Activated T-cell treated with anti-CD3 and anti-CD28 coated beads, Interleukin-2, amount 50 U/mL, for 24 hours (primary cell): ENCODE measurements at places on chromosomes 6 and 20.
A peak's percentile ranks its signal among the peaks of the same experiment; 100 is the strongest.

GRCh38 chr6:163164175-163164900, 250.2 kb upstream of the QKI start:
- H3K27me3 ChIP-seq, result peaks cover 13% of the 10 kb centered on the region
- no peak for DNase-seq
- no peak overlapping the region for H3K27ac ChIP-seq
- no peaks in the 10 kb centered on the region for H3K4me1 ChIP-seq
- no peak overlapping the region for H3K4me3 ChIP-seq

DNA sequence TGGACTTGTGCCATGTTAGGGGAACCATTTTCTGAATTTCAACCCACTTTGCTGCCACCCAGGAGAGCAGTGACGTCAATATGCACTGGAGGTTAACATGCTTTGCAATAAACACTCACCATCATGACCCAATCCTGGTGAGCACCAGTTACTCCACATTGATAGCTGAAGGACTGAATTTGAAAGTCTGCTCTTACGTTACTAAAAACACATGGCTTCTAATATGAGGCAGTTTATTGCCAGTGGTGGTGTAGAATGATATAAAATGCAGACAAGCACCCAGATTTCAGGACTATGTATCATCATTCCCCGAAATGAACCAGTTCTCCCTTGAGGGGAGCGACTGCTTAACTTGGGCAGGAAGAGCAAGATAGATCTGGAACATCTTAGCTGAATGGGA, 23.8 kb downstream of the RFPL4B start:
- H3K36me3 ChIP-seq, result no peaks in the 10 kb centered on the region
- no peak for DNase-seq
- H3K4me3 ChIP-seq, result no peak overlapping the region
- H3K27me3 ChIP-seq, result peaks cover 18% of the 10 kb centered on the region

DNA sequence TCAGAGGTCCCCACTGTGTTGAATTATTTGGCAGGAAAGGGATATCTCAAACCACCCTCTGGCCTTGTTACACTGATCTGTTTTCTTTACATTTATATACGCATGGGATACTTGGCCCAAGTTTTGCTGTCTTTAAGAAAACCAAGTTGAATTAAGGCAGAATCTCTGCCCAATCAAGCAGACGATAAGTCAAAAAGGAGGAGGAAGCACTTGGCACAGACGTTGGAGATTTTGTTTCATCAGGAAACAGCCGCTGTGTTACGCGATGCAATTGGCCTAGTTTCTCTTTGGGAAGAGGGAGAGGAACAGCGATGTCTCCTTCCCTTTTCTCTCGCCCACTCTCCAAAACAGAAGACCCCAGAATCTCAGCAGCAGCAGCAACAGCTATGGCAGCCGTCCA, 20.2 kb upstream of the NAA20 start:
- no peak overlapping the region for H3K4me3 ChIP-seq
- H3K27ac ChIP-seq, result no peak overlapping the region
- H3K27me3 ChIP-seq, result peaks cover 35% of the 10 kb centered on the region
- no peaks in the 10 kb centered on the region for H3K36me3 ChIP-seq
- no peaks in the 10 kb centered on the region for H3K4me1 ChIP-seq

DNA sequence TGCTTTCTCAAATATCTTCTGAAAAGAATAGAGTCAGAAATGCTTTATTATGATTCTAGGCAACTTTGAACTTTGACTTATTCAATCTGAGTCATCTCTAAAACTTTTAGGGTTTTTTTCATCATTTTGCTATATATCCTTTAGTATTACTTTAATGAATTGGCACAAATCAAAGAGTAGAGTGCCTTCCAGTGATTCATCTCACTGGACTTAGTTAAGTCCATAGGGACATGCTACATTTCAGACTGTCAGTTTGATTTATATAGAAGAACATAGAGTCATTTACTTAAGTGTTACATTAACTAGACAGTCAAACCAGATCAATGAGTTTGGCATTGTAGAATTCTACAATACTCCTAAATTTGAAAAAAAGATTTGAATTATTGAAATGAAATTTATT, 1235.7 kb upstream of the MAP3K7 start:
- H3K4me1 ChIP-seq, result no peaks in the 10 kb centered on the region
- DNase-seq, result no peak
- H3K27ac ChIP-seq, result no peak overlapping the region
- H3K27me3 ChIP-seq, result no peaks in the 10 kb centered on the region
- H3K4me3 ChIP-seq, result no peak overlapping the region

- no peaks in the 10 kb centered on the region for H3K4me1 ChIP-seq
- no peak for DNase-seq
- H3K4me3 ChIP-seq, result no peak overlapping the region
Measured at GRCh38 chr6:131004936-131005335, 58.1 kb downstream of the EPB41L2 start.

DNA sequence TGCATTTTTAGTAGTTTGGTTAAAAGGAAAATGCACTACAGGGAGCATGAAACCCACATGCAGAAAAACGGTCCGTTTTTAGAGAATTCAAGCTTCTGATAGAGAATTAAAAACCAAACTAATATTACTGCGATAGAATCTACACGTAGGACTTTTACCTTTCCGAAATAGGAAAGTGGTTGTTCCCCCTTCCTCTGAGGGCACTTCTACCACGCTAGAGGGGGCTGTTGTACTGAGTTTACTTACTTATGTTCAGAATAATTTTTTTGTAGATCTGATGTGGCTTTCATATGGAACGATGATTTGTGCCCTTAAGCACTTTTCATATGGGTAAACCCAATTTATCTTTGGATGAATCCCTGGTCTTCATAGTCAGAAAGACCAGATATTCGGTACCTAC, 264.3 kb upstream of the PLN start:
- peaks cover 8% of the 10 kb centered on the region for H3K27me3 ChIP-seq
- H3K27ac ChIP-seq, result no peak overlapping the region
- H3K4me3 ChIP-seq, result no peak overlapping the region
- no peak for DNase-seq

DNA sequence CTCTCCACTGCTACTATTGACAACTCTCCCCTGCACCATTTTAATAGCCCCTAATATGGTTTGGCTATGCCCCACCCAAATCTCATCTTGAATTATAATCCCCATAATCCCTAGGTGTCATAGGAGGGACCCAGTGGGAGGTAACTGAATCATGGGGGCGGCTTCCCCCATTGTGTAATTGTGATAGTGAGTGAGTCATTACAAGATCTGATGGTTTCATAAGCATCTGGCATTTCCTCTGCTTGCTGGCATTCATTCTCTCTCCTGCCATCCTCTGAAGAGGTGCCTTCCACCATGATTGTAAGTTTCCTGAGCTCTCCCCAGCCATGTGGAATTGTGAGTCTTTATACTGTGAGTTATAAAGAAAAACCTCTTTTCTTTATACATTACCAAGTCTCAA, 74.1 kb upstream of the TCF21 start:
- H3K36me3 ChIP-seq, result no peaks in the 10 kb centered on the region
- H3K4me3 ChIP-seq, result no peak overlapping the region
- peaks cover 43% of the 10 kb centered on the region for H3K27me3 ChIP-seq
- peaks cover 9% of the 10 kb centered on the region for H3K4me1 ChIP-seq
- DNase-seq, result no peak
- no peak overlapping the region for H3K27ac ChIP-seq

DNA sequence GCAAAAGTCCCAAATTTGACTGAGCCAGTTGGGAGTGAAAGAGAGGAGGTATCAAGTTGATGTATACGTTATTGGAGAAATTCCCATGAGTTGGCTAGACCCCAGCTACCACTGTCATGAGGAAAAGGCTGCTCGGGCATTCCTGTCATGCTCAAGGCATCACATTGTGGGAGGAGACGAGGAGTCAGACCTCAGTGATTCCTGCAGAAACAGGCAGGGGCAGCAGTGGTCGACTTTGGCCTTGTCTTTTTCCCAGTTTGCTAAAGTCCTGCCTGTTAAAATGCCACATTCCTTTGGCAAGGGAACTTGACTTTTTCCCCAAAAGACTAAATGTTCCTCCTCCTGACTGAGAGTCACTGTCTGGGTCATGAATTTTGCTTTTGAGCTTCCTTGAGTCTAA, 295.5 kb upstream of the HS3ST5 start:
- H3K27ac ChIP-seq, result no peak overlapping the region
- H3K4me1 ChIP-seq, result no peaks in the 10 kb centered on the region
- H3K27me3 ChIP-seq, result no peaks in the 10 kb centered on the region
- no peak overlapping the region for H3K4me3 ChIP-seq
- no peak for DNase-seq
- no peaks in the 10 kb centered on the region for H3K36me3 ChIP-seq

GRCh38 chr6:33789550-33789895, 593 bp upstream of the LEMD2 start:
- peaks cover 43% of the 10 kb centered on the region for H3K4me1 ChIP-seq
- DNase-seq, result no peak
- H3K36me3 ChIP-seq, result peaks cover 36% of the 10 kb centered on the region

DNA sequence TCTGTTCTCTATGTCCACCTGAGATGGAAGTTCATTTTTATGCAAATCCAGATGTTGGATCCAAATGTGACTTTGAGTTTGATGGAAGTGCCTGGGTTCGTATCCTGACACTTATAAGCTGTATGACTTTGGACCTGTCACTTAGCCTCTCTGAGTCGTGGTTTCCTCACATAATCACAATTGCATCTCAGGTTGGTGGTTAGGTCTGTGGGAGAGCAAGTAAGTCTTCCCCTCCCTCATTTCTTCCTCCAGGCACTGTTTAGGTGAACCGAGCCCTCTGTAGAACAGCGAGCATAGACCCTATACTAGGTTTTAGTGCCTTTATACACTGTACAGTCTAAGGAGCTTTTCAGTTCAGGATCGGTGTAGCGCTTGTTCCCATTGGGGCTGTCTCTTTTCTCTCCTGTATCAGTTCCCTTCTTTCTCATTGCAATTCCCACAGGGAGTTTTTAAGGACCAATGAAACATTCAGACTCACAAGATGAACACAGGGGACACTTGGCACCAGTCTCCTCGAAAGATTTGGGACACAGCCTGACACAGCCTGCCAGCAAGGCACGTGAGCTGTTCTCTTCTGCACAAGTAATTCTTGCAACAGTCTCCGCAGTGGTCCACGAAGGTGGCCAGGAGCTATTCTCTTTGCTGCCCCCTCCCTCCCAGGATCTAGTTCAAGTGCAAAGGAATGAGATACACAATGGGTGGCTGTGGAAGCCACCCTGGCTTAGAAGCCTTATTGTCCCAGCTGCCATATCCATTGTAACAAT, 11.8 kb downstream of the TOX2 start:
- no peak overlapping the region for H3K27ac ChIP-seq
- H3K36me3 ChIP-seq, result no peaks in the 10 kb centered on the region
- peak; percentile 27 for DNase-seq
- peaks cover 48% of the 10 kb centered on the region for H3K4me1 ChIP-seq
- H3K27me3 ChIP-seq, result peaks cover 53% of the 10 kb centered on the region

- no peak for DNase-seq
- peaks cover 35% of the 10 kb centered on the region for H3K27me3 ChIP-seq
- peak overlapping the region; percentile 49 for H3K27ac ChIP-seq
- no peak overlapping the region for H3K4me3 ChIP-seq
- peaks cover 14% of the 10 kb centered on the region for H3K4me1 ChIP-seq
Measured at GRCh38 chr6:110491644-110492317, 15.4 kb upstream of the SLC22A16 start.

DNA sequence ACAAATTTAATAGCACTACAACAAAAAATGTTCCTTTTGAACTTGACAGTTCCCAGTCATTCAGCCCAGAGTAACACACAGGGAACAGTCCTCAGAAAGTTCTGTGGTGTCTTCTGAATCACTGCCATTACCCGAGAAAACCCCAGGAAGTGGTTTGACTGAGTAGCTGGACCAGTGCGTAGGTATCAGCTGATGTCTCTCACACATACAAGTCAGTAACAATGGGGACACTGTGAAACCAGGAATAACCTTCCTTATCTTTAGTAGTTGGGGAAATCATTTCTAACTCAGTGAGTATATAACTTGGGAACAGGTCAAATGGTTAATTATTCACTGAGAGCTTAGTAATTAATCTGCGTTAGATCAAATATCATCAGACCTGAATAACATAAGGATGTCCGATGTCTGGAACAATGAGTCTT, 73.1 kb downstream of the HIVEP2 start:
- H3K4me1 ChIP-seq, result peaks cover 87% of the 10 kb centered on the region
- no peaks in the 10 kb centered on the region for H3K27me3 ChIP-seq
- H3K36me3 ChIP-seq, result peaks cover 49% of the 10 kb centered on the region
- no peak for DNase-seq
- H3K27ac ChIP-seq, result peak overlapping the region; percentile 93

DNA sequence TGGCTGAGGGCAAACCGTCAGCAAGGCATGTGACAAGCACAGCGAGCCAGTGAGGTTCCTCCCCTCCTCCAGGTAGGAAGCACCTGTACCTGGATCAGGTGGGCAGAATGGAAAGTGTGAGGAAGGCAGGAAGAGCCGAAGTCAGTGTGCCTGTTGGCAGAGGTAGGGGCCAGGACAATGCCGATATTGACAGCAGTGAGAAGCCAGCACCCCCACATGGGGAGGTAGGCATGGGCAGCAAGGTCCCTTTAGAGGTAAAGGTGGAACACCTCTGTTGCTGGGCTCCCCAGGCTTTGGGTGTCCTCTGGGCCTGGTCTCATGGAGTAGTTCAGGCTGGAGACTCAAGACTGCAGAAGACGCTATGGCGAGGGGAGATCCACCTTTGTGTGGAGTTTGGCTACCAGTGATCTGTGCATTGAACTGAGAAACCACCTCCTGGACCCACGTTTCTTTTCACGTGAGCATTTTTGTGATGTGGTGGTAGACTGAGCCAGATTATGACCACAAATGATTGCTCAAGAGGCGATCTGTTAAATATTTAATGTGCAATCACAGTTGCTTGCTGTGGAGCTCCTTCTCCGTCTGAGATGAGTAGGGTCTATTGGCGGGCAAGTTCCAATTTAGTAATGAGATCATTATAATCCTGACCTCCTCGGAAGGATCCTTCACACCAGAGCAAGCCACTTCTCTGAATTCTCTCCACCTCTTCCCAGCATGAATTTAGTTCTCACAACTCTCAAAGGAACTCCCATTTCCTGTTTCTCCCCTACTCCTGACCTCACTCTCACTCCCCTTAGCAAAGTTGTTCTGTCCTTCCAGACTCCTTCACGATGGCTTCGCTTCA, 174.8 kb downstream of the CDH26 start:
- peaks cover 9% of the 10 kb centered on the region for H3K4me1 ChIP-seq
- no peaks in the 10 kb centered on the region for H3K36me3 ChIP-seq
- no peak overlapping the region for H3K27ac ChIP-seq
- H3K4me3 ChIP-seq, result no peak overlapping the region

DNA sequence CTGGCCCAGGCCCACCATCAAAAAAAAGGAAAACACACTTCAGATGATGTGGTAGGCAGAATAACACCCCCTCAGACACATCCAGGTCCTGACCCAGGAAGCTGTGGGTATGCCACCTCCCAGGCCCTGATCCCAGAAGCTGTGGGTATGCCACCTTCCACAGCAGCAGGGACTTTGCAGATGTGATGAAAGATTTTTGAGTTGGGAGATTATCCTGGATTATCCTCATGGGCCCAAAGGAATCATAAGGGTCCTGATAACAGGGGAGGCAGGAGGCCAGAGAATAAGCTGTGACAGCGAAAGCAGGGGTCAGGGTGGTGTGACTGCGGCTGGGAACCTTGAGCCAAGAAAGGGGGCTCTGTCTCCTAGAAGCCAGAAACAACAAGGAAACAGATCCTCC, 55.0 kb downstream of the BMP7 start:
- DNase-seq, result no peak
- peaks cover 5% of the 10 kb centered on the region for H3K4me1 ChIP-seq
- H3K4me3 ChIP-seq, result no peak overlapping the region
- H3K36me3 ChIP-seq, result no peaks in the 10 kb centered on the region
- no peak overlapping the region for H3K27ac ChIP-seq
- H3K27me3 ChIP-seq, result peaks cover 8% of the 10 kb centered on the region

- peaks cover 15% of the 10 kb centered on the region for H3K27me3 ChIP-seq
- no peak overlapping the region for H3K27ac ChIP-seq
- no peaks in the 10 kb centered on the region for H3K4me1 ChIP-seq
- no peaks in the 10 kb centered on the region for H3K36me3 ChIP-seq
Measured at GRCh38 chr20:4625687-4626086, 96.0 kb upstream of the PRND start.

- no peaks in the 10 kb centered on the region for H3K27me3 ChIP-seq
- no peak for DNase-seq
- H3K4me3 ChIP-seq, result no peak overlapping the region
- H3K36me3 ChIP-seq, result no peaks in the 10 kb centered on the region
Measured at GRCh38 chr6:165227644-165228329, 81.6 kb downstream of the C6orf118 start.
